ENCODE measurements at places on chromosomes 2 and 18.
A peak's percentile ranks its signal among the peaks of the same experiment; 100 is the strongest.

- no peak for DNase-seq
Observed at GRCh38 chr2:149488706-149489440, 98.7 kb downstream of the MMADHC start.

- no peak for DNase-seq
Observed at GRCh38 chr2:55115761-55116597, 65.7 kb upstream of the RTN4 start.

DNA sequence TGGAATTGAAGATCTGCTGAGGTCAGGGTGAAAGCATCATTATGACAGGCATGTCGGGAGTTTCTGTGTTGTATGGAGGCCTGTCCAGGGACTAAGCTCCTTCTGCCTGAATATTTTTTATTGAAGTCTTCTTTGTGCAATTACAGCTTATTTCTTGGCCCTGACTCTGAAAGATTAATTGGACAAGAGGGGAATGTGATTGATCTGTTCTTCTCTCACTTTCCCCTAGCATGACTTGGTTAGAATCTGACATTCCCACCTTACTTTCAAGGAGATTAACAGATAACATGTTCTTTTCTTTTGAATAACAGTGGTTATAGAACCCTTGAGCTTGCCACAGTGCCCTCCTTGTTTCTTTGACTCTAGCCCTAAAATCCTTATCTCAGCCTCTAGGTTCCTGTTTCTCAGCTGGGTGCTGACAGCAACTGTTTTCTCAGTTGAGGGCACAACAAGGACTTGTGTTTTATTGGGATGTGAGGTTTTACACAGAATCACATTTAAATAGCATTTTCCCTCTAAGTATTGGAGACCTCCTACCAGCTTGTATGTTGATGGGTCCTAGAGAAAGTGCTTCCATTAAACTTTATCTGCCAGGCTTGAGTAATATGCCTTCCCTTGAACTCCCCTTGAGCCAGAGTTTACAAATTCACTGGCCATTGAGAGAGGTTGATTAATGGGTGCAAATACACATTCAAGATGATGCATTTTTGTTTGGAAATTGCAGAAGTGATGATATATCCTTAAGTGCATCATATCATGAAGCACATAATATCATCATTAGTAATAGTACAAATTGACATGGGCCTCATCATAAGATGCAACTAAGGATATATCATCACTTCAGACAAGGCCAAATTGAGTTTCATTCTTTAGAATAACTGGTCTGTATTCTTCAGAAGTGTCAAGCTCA lies 12.5 kb downstream of the TTLL4 start:
- no peak for DNase-seq

- DNase-seq, result no peak
Observed at GRCh38 chr2:102258025-102258385, 53.4 kb upstream of the IL1RL1 start.

GRCh38 chr2:39608686-39609441 lies 56.9 kb upstream of the TMEM178A start:
- no peak for DNase-seq

DNA sequence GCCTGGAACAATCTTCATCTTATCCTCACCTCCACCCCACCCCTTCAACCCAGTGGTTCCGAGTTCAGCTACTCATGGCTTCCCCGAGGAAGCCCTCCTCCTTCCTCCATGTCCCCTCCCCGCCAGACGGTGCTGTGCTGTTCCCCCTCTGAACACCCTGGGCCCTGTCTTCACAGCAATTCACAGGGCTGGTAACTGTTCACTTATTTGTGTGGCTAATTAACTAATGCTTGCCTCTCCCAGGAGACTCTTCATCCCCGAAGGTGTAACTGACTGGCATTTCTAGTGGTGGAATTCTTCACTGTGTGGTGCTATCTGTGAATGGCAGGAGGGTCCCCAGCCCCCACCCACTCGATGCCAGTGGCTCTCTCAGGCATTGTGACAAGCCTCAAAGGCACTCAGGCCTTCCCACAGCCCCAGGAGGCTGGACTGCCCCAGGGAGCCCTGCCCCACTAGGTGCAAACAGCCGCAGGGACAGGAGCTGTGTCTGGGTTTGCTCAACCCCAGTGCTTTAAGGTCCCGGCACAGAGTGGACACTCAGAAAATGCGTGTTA lies 133.7 kb upstream of the ID2 start:
- DNase-seq, result no peak

DNA sequence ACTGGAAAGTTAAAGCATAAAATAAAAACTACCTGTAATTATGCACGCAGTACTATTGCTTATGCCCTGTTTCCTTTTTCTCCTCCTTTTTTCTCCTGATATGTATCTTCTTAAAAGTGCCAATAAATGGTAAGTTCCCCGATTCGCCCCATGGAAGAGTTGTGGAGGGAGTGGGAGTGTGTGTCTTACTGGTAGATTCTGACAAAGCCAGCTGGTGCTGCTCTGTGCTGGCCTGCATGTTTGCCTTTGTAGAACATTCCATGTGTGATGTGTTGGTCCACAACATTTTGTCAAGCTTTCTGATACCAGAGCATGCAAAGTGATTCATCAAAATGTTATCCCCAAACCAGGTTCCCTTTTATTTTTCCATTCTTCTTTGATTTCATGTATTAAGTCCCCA lies 356.9 kb upstream of the RAB12 start:
- no peak for DNase-seq

- no peak for DNase-seq
Observed at GRCh38 chr2:204750389-204750788, 205.1 kb downstream of the PARD3B start.

GRCh38 chr18:21599585-21600525 lies 649 bp downstream of the ESCO1 start:
- DNase-seq, result no peak

GRCh38 chr2:86258106-86258505 lies 58.8 kb downstream of the MRPL35 start:
- no peak for DNase-seq

GRCh38 chr2:200365209-200365608 lies 58.7 kb downstream of the SPATS2L start:
- DNase-seq, result no peak

GRCh38 chr2:10135296-10136089 lies 13.0 kb downstream of the RRM2 start:
- no peak for DNase-seq

- no peak for DNase-seq
Observed at GRCh38 chr2:164554487-164554886, 66.8 kb downstream of the GRB14 start.

DNA sequence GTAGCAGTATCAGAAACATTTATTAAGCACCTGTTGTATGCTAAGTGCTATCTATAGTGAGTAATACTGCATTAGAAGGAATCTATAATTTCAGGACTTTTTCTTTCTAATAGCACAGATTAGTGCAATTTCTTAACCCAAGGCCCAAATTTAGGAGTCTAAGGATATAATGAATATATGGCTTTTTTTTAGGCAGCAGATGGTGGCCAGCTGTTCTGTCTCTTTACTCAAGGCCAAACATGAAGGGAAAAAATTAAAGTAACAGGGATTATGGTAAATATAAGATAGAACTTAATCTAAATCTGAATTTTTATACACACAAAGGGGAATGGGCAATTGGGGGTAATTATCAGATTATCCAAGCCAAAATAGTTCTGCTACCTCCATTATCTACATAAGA lies 230.6 kb upstream of the SP5 start:
- DNase-seq, result no peak

GRCh38 chr2:142188562-142188961 lies 57.7 kb upstream of the LRP1B start:
- no peak for DNase-seq

DNA sequence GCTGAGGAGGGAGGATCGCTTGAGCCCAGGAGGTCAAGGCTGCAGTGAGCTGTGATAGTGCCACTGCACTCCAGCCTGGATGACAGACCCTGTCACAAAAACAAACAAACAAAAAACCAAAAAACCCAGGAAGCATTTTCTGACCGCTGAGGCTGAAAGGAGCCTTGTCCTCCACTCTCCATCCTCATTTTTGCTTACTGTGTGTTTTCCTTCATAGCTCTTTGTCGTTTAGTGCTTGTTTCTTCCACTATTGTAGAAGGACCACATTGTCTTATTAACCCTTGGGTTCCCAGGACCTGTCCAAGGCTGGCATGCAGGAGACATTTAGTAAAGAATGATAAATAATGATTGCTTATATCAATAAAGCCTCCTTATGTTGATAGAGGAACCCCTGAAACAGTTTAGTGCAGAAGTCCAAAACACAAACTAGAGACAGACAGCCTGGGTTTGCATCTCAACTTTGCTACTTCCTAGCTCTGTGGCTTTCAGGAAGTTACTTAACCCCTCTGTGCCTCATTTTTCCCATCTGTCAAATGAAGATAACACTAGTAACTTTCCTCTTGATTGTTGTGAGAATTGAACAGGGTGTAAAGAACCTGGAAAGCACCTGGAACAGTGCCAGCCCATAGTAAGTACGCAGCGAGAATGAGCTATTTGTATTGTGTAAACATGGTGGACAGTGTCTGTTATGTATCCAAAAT lies 126.0 kb downstream of the LPIN1 start:
- DNase-seq, result no peak

DNA sequence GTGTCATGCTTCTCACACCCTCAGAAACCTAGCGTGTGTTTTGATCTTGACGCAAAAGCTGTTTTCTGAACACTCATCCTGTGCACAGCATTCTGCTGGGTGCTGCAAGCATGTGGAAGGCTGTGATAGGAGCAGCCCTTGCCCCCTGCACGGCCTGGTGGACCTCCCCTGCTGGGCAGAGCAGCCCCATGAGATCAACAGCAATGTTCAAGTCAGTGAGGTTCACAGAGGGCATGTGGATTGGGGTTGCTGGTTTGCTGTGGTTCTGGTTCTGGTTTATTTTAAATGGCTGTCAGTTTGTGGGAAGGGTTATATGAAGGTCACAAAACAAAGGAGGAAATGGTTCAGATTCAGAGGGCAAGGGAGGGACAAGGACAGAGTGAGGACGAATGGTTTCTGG lies 71.3 kb downstream of the SOWAHC start:
- no peak for DNase-seq

GRCh38 chr2:58553522-58553921 lies 312.4 kb upstream of the FANCL start:
- DNase-seq, result no peak

DNA sequence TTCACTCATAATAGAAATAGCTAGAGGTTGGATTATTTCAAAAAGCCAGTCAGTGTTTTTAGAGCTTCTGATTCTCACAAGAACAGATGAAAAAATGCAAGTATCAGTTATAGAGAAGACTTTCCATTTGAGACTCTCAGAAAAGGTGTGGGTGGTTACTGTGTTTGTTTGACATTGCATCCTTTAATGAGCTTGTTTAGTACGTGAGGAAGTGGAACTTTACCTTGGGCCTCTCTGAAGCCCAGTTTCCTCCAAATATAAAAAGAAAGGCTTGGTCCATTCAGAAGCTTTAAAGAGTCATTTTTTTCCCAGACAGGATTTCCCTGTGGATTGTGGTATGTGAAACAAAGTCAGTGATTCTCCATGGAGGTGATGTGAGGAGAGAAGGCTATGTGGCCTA lies 89.9 kb upstream of the RANBP2 start:
- DNase-seq, result no peak

DNA sequence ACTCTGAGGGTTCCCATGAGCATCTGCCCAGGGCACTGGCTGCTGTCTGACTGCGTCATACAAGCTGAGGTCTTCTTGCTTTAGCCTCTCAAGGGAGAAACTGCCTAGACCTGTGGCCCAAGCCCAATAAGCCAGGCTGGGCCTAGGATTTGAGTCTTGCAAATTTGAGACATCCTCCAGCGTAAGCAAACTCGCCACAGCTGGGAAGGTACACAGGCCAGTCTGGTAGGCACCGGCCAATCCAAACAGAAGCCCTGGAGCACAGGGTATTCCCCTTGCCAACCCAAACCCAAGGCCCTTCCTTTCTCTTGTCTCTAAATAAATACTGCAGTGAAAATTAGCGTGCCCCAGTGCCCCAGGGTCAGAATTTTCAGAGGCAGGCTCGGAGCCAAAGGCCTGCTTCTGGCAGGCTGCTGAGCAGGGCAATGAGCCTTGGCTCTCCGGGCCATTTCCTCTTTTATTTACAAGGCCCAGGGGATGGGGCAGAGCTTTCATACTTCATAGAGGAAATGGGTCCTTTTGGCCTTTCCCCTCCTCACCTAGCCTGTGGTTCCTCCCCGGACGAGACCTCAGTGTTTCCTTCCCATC lies 33.3 kb downstream of the POLR1A start:
- DNase-seq, result peak; percentile 44

GRCh38 chr2:107137706-107138105 lies 251.7 kb upstream of the ST6GAL2 start:
- DNase-seq, result no peak

DNA sequence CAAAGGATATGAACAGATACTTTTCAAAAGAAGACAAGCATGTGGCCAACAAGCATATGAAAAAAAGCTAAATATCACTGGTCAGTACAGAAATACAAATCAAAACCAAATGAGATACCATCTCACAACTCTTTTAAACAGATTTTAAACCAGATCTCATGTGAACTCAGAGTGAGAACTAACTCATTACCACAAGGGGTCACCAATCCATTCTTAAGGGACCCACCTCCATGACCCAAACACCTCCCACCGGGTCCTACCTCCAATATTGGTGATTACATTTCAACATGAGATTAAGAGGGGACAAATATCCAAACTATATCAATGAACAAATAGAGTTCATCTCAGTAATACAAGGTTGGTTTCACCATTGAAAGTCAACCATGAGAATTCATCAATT lies 319.8 kb upstream of the GULP1 start:
- no peak for DNase-seq

DNA sequence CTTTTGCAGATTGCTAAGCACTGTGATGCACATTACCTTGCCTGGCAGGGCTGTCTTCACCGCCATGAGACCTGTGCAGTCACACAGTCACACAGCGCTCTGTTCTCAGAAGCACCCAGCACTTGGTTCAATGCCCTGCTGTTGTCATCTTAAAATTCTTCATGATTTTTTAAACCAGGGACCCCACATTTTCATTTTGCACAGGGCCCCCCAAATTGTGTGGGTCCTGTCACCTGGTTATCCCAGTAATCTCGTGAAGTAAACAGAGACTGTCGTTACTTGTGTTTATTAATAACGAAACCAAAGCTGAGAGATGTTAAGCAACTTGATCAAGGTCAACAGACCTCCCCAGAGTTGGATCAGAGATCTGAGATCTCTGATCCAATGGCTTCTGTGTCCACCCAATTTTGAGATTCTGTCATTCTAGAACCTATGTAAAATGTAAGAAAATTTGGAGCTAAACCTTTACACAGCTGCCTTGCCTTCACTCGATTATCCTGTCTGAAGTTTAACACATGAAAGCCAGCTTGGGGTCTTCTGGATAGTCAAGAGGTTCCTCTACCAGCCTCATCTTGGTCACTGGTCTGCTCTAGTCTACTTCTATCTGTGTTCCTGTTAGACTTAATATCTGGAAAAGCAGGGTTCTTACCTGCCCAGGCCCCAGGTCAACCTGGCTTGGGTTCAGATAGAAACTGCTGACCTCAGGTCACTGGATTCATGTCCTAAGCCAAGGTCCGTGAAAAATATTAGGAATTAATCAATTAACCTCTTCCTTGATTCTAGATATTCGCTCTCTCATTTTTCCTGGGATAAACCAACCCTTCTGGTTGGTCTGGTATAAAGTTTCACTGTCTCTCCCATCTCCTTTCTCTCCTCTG lies 13.7 kb upstream of the TTC39C start:
- no peak for DNase-seq

GRCh38 chr2:105239924-105240323 lies 1.6 kb upstream of the GPR45 start:
- no peak for DNase-seq

Data from CD4-positive, alpha-beta T cell treated with Interleukin-15 for 1 hour (primary cell).